GM12865 (cell line): ENCODE measurements at places on chromosomes 6 and 20.

- DNase-seq, result no peak
These were observed 5.9 kb upstream of the C6orf136 start for GRCh38 chr6:30641048-30641447.

GRCh38 chr6:29005183-29005885 is at the start of gene ZNF311:
Gene ZNF311, minus strand, starts transcription at chr6:29005315. Its CDS starts 1,361 bp downstream, at chr6:29003954.
- no peak for DNase-seq

GRCh38 chr20:59748619-59749191 is 144.4 kb downstream of the PHACTR3 start:
- DNase-seq, result no peak

DNA sequence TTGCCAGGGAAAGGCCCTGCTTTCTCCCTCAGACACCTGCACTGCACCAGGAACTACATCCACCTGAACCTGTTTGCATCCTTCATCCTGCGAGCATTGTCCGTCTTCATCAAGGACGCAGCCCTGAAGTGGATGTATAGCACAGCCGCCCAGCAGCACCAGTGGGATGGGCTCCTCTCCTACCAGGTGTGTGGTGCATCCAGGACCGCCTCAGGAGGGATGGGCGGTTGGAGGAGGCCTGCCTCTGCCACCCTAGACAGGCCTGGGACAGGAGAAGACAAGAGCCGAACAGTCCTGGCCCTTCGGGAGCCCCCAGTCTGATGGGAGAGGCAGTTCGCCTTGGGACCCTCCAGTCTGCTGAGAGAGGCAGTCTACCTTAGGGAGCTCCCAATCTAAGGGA is 24.2 kb downstream of the GLP1R start:
- no peak for DNase-seq

- DNase-seq, result no peak
These were observed 6.3 kb upstream of the PLTP start for GRCh38 chr20:45918182-45918737.

DNA sequence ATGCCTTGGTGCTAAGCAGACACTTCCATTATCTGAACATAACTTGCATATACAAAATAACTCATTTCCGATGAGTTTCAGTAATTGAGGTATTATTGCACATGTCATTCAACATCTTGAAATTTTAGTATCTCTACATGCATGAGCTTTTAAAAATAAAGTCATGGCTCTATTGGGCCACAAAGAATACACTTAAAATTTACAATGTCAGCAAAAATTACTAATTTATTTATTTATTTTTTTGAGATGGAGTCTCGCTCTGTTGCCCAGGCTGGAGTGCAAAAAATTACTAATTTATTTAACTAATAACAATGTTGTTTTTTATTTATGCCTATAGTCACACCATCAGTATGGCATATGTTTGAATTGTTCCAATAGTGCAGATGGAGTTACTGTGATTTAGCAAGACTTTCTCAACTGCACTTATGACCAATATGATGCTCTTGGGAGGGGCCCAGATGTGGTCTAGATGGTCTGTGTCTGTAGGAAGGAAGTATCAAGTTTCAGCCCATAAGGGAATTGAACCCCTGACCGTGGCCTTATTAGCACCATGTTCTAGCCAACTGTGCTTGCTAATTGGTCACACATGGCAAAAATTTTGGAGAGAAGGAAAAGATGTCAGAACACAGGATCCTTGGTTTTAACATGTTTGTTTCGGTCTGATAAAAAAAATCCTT is 370.7 kb upstream of the TSHZ2 start:
- DNase-seq, result no peak

- no peak for DNase-seq
These were observed 46.5 kb downstream of the STK4 start for GRCh38 chr20:45012682-45013302.
